ENCODE measurements at places on chromosomes 3 and 15.

- H3K4me1 ChIP-seq = no peaks in the 10 kb centered on the region
- H3K36me3 ChIP-seq = no peaks in the 10 kb centered on the region
- DNase-seq = no peak
- H3K27me3 ChIP-seq = no peaks in the 10 kb centered on the region
These were observed 660.8 kb upstream of the UBE2E2 start for GRCh38 chr3:22542311-22542710.

DNA sequence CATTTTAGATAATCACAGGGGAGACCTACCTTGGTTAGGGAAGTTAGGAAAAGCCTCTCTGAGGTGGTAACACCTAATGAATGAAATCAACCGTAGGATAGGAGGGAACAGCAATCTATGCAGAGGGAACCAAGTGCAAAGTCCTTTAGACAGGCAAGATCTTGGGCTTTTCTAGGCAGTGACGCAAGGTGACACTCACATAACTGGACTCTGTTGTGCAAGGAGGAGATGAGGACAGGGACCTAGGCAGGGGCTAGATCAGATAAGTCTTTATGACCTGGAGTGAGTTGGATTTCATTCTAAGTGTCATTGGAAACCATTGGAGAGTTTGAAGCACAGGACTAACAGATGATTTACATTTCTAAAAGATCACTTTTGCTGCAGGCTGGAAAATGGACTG, 4.6 kb upstream of the LMOD3 start:
- H3K4me1 ChIP-seq = no peaks in the 10 kb centered on the region
- no peaks in the 10 kb centered on the region for H3K27me3 ChIP-seq
- DNase-seq = no peak
- no peaks in the 10 kb centered on the region for H3K36me3 ChIP-seq

- no peaks in the 10 kb centered on the region for H3K27me3 ChIP-seq
- DNase-seq = no peak
- H3K36me3 ChIP-seq = no peaks in the 10 kb centered on the region
These were observed 48.9 kb downstream of the CYP11A1 start for GRCh38 chr15:74318376-74319137.

DNA sequence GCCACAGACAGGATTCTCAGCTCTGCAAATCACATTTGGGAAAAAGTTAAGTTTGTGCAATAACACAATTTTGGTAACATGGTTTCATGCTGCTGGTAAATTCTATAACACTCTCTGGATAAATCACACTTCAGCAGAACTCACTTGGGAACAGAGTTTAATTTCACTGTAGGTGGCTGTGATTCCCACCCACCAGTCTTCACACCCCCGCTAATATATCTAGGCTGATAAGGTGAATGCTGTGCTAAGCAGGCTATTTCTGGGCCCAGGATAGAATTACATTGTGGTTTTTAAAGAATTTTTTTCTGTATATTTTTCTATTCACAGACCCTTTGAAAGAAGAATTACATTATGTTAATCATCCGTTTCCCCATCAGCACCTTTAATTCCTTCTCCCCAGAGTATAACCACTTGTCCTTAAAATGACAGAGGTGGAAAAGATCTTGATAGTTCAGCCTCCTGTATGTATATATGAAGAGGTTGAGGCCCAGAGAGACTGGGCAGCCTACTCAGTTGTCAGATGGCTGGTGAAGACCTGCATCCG, 22.9 kb downstream of the MAP2K1 start:
- peaks cover 25% of the 10 kb centered on the region for H3K4me1 ChIP-seq
- DNase-seq = no peak
- H3K36me3 ChIP-seq = no peaks in the 10 kb centered on the region
- H3K27me3 ChIP-seq = no peaks in the 10 kb centered on the region

DNA sequence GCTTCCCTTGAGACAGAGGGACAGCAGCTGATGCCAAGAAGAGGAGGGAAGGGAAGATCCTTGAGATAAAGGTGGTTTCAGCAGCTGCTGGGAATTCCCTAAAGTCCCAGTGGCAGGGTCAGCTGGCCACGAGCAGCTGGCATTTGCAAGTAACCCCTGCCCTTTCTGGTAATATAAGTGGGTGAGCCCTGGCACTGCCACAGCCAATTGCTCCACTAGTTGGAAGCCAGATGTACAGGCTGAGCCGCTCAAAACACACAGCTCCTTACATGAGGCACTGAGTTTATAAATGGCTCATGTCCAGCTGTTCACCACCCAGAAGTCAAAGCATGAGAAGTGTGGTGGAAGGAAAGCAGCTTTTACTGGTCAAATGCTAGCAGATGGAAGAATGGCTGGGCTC, 35.4 kb downstream of the PRR20G start:
- H3K4me1 ChIP-seq = no peaks in the 10 kb centered on the region
- no peak overlapping the region for H3K27ac ChIP-seq
- no peaks in the 10 kb centered on the region for H3K36me3 ChIP-seq
- DNase-seq = no peak

- no peak overlapping the region for H3K27ac ChIP-seq
- H3K36me3 ChIP-seq = no peaks in the 10 kb centered on the region
- H3K27me3 ChIP-seq = no peaks in the 10 kb centered on the region
- no peak for DNase-seq
- no peaks in the 10 kb centered on the region for H3K4me1 ChIP-seq
- no peak overlapping the region for H3K4me3 ChIP-seq
These were observed 121.3 kb downstream of the GHSR start for GRCh38 chr3:172326993-172327392.

GRCh38 chr3:46503200-46503874, 5.6 kb downstream of the RTP3 start:
- H3K4me3 ChIP-seq = no peak overlapping the region
- H3K4me1 ChIP-seq = peaks cover 9% of the 10 kb centered on the region
- no peak for DNase-seq
- no peaks in the 10 kb centered on the region for H3K36me3 ChIP-seq
- H3K27me3 ChIP-seq = no peaks in the 10 kb centered on the region

- H3K4me1 ChIP-seq = no peaks in the 10 kb centered on the region
- no peaks in the 10 kb centered on the region for H3K36me3 ChIP-seq
- H3K27me3 ChIP-seq = no peaks in the 10 kb centered on the region
- H3K4me3 ChIP-seq = no peak overlapping the region
- no peak for DNase-seq
- no peak overlapping the region for H3K27ac ChIP-seq
These were observed 469.5 kb downstream of the CNTN4 start for GRCh38 chr3:2568156-2568555.

DNA sequence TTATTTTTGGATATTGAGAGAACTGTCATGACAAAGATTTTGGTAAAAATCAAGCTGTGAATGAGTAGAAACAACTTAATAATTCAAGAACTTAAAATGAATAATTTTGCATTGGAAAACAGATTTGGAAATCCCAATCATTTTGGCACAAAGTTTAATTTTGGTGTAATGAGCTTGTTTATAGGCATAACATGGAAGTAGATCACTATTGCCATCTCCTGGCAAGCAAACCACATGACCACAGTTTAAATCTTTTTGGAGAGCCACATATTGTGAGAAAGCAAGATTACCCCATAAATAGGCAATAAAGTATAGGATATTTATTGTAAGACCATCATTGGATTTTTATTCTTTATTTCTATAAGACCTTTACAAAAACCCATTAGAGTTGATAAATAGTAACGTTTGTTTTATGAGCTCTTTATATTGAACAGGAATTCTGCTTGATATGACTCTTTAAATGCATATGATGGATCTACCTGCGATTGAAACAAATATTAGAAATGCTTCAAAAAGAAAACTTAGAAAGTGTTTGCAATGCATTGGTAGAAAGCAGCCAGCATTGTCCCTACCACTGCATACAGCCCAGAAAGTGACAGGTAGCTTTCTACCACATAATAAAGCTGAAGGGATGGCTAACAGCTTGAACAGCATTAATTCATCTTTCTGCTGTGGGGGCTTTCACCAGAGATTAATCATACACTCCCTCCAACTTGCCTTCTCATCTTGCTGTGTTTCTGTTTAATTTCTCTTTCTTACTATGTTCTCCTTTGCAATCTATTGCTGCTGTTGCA, 766.8 kb downstream of the TBL1XR1 start:
- H3K4me1 ChIP-seq = no peaks in the 10 kb centered on the region
- no peak overlapping the region for H3K27ac ChIP-seq
- H3K36me3 ChIP-seq = no peaks in the 10 kb centered on the region
- H3K4me3 ChIP-seq = no peak overlapping the region
- DNase-seq = no peak

DNA sequence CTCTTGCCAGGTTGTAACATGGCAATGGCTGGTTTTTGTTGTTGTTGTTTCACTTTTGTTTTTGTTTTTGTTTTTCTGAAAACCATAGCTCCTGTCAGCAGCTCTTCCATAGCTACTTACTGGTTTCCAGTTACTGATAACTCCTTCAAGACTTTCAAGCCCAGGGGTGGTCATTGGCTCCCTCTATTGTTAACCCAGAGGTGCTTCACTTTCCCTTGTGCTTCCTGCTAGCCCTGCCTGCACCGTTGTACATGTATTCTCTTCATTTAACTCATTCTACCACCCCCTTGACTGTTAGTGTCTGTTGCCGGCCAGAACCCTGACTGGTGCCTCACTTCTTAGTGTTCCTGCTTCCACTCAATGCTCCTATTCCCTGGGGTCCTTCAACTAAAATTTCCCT, 4.2 kb upstream of the TRAT1 start:
- H3K27ac ChIP-seq = peak overlapping the region; percentile 12
- no peak overlapping the region for H3K4me3 ChIP-seq
- peaks cover 16% of the 10 kb centered on the region for H3K4me1 ChIP-seq

DNA sequence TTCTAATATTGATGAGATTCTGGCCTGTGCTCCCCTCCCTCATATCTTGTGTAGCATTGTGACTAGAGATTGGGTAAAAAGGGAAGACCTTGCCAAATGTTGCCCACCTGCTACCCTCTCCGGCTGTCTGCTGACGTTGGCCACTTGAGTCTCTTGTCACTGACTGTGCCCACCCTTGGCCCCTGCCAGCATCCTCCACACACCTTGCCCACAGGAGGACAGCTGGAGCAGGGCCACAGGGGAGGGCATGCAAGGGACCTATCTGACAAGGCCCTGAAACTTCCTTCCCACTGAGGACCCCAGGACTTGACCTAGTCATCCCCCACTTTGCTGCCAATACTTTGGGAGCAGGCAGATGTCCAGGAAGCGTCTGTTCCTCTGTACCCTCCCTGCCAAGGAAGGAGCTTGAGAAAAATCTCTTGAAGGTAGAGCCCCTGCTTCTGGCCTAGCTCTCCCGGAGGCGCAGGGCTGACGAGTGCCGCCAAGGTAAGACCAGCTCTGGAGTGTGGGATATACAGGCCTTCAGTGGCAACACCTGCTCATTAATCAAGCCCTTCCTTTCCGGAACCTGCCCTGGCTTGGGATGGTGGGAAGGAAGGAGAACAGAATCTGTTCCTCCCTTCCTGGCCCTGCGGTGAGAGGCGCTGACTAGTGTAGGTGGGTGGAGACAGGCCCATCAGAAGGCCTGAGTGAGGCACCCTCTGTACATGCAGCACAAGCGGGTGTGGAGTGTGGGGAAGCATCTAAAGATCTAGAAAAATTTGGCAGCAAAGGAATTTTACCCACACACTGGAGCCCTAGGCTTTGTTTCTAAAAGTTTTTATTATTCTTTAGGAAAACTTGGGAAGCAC, 4.9 kb upstream of the PAK6 start:
- no peak for DNase-seq
- H3K36me3 ChIP-seq = peaks cover 51% of the 10 kb centered on the region
- no peak overlapping the region for H3K4me3 ChIP-seq
- peaks cover 5% of the 10 kb centered on the region for H3K4me1 ChIP-seq
- H3K27me3 ChIP-seq = peaks cover 10% of the 10 kb centered on the region
- no peak overlapping the region for H3K27ac ChIP-seq

GRCh38 chr3:136326316-136326715, 76.2 kb downstream of the PCCB start:
- H3K4me3 ChIP-seq = no peak overlapping the region
- DNase-seq = no peak
- H3K36me3 ChIP-seq = peaks cover 6% of the 10 kb centered on the region

GRCh38 chr15:88275804-88276203, 19.3 kb upstream of the NTRK3 start:
- H3K4me3 ChIP-seq = no peak overlapping the region
- no peaks in the 10 kb centered on the region for H3K4me1 ChIP-seq
- H3K27ac ChIP-seq = no peak overlapping the region
- DNase-seq = no peak

- no peak for DNase-seq
- H3K36me3 ChIP-seq = no peaks in the 10 kb centered on the region
- H3K27me3 ChIP-seq = no peaks in the 10 kb centered on the region
- no peak overlapping the region for H3K27ac ChIP-seq
These were observed 193.3 kb downstream of the ZBTB20 start for GRCh38 chr3:114953800-114954199.

GRCh38 chr15:41901431-41901830, 7.6 kb upstream of the SPTBN5 start:
- no peaks in the 10 kb centered on the region for H3K27me3 ChIP-seq
- H3K4me1 ChIP-seq = peaks cover 5% of the 10 kb centered on the region
- H3K4me3 ChIP-seq = no peak overlapping the region
- no peaks in the 10 kb centered on the region for H3K36me3 ChIP-seq

DNA sequence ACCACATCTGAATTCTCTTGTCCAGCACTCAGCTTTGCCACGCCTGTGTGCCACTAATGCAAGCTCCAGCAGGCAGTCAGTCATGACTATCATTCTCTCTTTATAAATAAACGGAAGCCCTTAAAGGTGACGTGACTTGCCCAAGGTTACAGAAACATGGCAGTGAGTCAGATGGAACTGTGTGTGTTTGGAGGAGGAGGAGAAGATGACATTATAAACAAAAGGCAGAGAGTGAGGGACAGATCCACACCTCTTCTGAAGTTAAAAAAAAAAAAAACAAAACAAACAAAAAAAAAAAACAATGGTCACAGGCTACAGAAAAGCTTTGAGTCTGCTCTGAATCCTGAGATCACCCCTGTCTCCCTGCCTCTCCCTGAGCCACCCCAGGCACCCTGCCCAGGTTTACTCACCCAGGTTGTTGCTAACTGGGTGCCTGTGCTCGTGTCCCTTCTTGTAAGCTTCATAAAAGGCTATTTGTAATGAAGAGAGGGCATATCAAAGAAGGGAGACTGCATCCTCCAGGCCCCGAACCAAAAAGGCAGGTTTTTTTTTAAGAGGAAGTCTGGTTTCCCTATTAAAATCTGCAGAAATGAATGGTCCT, 119.7 kb upstream of the PHLDB2 start:
- no peaks in the 10 kb centered on the region for H3K27me3 ChIP-seq
- H3K36me3 ChIP-seq = no peaks in the 10 kb centered on the region
- H3K27ac ChIP-seq = no peak overlapping the region
- peaks cover 4% of the 10 kb centered on the region for H3K4me1 ChIP-seq

GRCh38 chr15:79035814-79036213, 54.8 kb downstream of the RASGRF1 start:
- H3K4me3 ChIP-seq = no peak overlapping the region
- no peak for DNase-seq
- no peaks in the 10 kb centered on the region for H3K27me3 ChIP-seq
- no peaks in the 10 kb centered on the region for H3K4me1 ChIP-seq

- no peaks in the 10 kb centered on the region for H3K27me3 ChIP-seq
- peaks cover 6% of the 10 kb centered on the region for H3K4me1 ChIP-seq
- no peak for DNase-seq
- no peak overlapping the region for H3K27ac ChIP-seq
- no peaks in the 10 kb centered on the region for H3K36me3 ChIP-seq
These were observed 69.8 kb downstream of the FEM1B start for GRCh38 chr15:68347392-68347791.

GRCh38 chr15:73956743-73957135, 30.5 kb downstream of the LOXL1 start:
- no peak overlapping the region for H3K27ac ChIP-seq
- peaks cover 33% of the 10 kb centered on the region for H3K4me1 ChIP-seq
- no peaks in the 10 kb centered on the region for H3K27me3 ChIP-seq
- H3K4me3 ChIP-seq = no peak overlapping the region
- no peak for DNase-seq
